ENCODE measurements at places on chromosomes 4 and X.
A peak's percentile ranks its signal among the peaks of the same experiment; 100 is the strongest.

GRCh38 chrX:155065035-155065734, 5.8 kb downstream of the CMC4 start:
- peak; percentile 27 for DNase-seq

DNA sequence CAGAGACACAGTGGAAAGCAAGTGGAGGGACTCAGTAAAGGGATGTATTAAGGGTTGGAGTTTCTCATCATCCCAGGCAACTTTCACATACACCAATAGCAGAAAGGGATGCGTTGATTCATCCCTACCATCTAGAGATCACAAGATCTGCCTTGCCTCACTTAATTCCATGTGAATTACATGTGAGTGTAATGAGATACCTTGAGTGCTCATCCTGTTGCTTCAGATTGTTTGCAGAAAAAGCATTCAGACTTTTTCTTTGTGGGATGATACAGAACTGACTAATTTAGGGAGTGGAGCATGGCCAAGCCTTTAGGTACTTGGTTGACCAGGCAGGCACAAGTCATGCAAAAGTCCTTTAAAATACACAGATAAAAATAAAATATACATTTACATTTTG, 124.8 kb upstream of the SLIT2 start:
- peak; percentile 76 for DNase-seq

- DNase-seq, result no peak
These were observed 503.5 kb downstream of the MID1IP1 start for GRCh38 chrX:39304746-39305145.

DNA sequence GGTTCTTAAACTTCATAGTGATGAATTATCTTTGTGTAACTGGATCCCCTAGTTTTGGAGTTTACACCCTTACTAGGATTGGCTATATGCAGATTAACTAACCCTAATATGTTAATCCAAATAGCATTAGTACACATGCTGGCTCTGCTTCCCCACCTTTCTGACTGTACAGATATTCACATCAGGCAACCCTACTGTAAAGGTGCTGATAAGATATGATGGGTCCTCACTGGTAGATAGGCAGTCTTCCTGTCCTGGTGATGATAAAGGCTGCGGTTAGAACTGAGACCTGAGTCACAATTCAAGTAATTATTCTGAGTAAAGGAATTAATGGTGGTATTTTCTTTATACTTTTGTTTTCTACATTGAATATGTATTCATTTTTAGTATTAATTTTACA, 118.6 kb downstream of the COL4A5 start:
- DNase-seq, result no peak

- DNase-seq, result no peak
These were observed 260.6 kb downstream of the EVC2 start for GRCh38 chr4:5447755-5448154.

- DNase-seq, result no peak
These were observed 76.6 kb downstream of the ZNF182 start for GRCh38 chrX:47927212-47927611.

DNA sequence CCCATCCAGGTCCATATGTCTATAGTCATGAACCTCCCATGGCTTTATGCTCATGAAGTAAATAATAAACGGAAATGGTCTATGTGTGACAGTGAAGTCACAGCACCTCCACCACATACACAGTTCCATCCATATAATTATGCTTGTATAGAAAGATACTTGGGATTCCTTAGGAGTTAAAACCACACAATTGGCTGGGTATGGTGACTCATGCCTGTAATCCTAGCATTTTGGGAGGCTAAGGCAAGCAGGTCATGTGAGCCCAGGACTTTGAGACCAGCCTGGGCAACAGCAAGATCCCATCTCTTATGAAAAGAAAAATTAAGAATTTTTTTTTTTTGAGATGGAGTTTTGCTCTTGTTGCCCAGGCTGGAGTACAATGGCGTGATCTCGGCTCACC, 55.6 kb upstream of the RBM47 start:
- peak; percentile 89 for DNase-seq

DNA sequence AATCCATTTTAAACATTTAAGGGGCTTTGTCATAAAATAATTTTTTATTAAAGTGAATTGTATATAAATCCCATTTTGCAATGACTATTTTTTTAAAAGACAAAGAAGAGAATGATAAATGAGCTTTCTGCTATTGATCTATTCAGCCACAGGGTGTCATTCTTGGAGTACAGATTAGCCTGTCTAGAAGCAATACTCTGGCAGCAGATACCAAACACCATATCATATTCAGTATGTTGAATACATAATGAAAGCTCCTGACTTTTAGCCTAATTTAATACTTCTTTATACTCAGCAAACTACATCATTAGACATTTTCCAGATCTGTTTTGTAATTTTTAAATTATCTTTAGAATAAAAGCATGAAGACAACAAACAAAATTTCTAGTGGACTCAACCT, 496.3 kb downstream of the PDGFC start:
- DNase-seq, result peak; percentile 77

DNA sequence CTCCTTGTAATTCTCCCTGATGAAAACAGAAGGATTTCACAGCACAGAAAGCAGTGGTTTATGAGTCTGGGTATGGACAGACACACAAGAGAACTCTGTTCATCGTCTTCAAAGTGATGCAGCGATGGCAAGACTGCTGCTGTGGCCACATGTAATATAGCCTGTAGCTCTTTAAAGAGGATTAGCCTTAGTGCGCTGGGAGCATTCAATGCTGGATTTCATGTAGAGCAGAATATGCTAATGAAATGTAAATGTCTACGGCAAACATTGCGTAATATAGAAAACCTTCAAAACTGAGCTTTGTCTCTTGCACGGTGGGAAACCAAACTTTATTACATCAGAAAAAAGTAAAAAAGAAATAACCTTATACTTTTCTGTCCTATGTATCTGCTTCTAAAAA, 42.9 kb downstream of the ALPK1 start:
- DNase-seq, result no peak
